ENCODE measurements at places on chromosomes 16 and 17.

- DNase-seq, result peak; percentile 67
These were observed 29.3 kb downstream of the ACTG1 start for GRCh38 chr17:81483085-81483861.

DNA sequence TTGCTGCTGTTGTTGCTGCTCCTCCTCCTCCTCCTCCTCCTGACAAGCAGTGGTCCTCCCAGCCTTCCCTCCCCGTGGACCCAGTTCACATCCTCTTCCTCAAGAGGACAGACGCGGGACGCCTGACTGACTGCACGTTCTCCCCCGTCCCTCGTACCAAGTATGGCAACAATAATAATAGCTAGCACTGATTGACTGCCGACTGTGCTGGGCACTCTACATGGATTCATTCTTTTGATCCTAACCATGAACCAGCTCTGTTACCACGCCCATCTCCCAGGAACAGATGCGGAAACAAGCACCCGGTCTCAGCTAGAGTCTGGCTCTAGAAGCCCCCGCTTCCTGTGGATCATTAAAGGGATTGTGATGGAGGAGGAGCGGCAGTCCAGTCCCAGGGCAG is 78.0 kb downstream of the GNAO1 start:
- no peak for DNase-seq

- no peak for DNase-seq
These were observed 56.9 kb upstream of the SOX9 start for GRCh38 chr17:72063756-72064450.

DNA sequence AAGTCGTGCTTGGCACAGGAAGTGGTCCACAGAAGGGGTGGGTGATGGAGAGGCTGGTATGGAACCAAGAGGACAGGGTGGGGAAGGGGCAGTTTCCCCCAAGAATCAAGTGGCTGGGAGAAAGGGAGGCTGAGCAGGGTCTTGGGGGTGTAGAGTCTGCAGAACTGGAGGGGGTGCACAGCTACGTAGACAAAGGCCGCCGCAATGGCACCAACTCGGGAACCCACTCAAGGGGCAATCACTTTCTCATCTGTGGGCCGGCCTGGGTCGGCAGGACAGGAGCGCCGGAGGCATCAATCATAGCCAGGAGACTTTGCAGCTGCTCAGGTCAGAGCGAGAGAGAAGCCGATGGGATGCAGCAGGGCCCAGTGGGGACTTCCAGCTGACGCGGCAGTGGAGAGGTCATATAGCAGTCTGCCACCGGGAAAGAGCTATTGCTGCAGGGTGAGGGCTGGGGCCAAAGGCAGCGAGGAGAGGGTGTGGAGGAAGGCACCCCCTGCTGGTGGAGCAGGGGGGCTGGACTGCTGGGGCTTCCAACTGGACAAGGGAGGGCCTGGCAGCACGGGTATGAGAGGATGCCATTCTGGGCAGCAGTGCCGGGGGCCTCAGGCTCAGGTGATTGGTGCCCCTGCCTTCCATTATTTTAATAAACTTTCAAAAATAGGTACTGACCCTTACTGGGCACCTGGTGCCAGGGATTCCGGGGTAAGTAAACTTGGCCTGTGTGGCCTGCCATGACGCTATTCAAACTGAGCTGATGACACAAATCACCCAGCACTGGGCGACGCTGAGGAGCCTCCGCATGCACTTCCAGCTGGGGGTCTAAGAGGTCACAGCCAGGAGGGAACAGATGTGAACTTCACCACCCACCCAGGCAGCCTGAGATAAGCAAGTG is 52.5 kb upstream of the MTSS2 start:
- no peak for DNase-seq

GRCh38 chr17:64449545-64449944 is 630 bp downstream of the MILR1 start:
- DNase-seq, result no peak

Measured in memory B cell (primary cell).